ENCODE measurements at places on chromosomes 7 and 10.

DNA sequence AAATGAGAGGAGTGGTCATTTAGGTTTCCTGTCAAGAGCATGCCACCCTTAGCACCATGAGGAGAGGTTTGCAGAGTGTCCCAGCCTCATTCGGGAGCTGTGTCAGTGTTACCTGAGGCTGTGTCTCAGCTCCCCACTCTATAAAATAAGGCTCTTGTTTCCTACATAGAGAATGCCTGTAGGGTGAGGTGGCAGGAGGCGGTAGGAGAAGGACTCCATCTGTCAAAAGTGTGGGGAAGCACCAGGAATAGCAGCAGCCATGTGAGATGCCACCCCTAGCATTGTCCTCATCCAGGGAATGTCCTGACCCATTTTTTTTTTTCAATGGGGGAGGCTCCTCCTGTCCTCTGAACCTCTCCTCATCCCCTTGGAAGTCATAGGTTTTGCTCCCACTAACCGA, 451.2 kb downstream of the PLXNA4 start:
- no peak for DNase-seq

- DNase-seq, result no peak
Measured at GRCh38 chr10:78063236-78063635, 29.6 kb downstream of the RPS24 start.

DNA sequence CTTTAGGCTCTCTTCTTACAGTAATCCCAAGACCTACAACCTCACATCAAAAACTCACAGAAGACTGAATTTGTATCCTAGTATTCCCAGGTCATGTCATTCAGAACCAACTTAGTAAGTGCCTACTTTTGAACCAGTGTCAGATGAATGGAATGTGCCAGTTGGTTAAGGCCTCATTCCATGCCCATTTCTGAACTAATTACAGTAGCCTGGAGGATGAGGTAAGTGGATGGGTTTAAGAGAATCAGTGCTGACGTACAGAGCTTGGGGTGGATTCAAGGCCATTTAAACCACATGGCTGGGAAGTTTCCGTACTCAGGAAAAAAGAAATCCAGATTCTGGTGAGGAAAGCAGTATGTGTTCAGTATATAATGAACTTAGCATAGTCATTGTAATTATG, 21.9 kb upstream of the FOXP2 start:
- DNase-seq, result no peak

GRCh38 chr7:151113344-151114150, 27.3 kb downstream of the AGAP3 start:
- no peak for DNase-seq

- DNase-seq, result no peak
Measured at GRCh38 chr10:32995751-32996150, 37.7 kb upstream of the ITGB1 start.

All from NCI-H526 (cell line).